ENCODE measurements at places on chromosomes 7 and 10.

GRCh38 chr10:2978574-2979273 lies 88.6 kb upstream of the PFKP start:
- no peak for DNase-seq

GRCh38 chr10:126252884-126253610 lies 135.2 kb downstream of the ADAM12 start:
- DNase-seq, result no peak

- no peak for DNase-seq
These were observed 1.5 kb downstream of the BZW2 start for GRCh38 chr7:16647435-16647960.

DNA sequence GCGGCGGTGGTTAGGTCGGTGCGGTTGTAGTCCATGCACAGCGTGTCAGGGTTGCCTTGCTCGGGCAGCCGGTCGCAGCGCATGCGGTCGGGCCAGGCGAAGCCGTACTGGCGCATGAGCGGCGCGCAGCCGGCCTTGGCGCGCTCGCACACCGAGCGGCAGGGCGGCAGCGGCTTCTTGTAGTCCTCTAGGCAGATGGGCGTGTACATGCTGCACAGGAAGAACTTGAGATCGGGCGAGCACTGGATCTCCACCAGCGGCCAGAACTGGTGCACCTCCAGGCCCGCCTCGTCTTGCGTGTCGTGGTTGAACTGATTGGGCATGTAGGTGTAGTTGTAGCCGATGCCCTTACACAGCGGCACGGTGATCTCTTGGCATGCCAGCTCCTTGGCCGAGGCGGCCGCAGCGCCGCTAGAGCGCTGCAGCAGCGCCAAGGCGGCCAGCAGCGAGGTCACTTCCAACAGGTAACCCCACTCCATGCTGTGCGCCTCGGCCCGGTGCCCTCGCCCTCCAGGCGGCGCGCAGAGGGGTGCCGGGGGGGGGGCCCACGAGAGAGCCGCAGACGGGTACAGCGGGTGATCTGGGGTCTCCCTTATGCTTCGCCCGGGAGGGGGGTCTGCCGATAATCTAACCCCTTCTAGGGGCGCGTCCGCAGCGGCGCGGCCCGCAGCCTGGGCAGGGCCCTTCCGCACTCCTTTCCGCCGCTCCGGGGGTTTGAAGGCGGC lies 983 bp downstream of the FZD8 start:
- DNase-seq, result peak; percentile 30

- DNase-seq, result peak; percentile 57
These were observed 781 bp upstream of the GRM8 start for GRCh38 chr7:127253281-127254162.

GRCh38 chr7:19620470-19620869 lies 88.4 kb downstream of the POLR1F start:
- DNase-seq, result no peak

DNA sequence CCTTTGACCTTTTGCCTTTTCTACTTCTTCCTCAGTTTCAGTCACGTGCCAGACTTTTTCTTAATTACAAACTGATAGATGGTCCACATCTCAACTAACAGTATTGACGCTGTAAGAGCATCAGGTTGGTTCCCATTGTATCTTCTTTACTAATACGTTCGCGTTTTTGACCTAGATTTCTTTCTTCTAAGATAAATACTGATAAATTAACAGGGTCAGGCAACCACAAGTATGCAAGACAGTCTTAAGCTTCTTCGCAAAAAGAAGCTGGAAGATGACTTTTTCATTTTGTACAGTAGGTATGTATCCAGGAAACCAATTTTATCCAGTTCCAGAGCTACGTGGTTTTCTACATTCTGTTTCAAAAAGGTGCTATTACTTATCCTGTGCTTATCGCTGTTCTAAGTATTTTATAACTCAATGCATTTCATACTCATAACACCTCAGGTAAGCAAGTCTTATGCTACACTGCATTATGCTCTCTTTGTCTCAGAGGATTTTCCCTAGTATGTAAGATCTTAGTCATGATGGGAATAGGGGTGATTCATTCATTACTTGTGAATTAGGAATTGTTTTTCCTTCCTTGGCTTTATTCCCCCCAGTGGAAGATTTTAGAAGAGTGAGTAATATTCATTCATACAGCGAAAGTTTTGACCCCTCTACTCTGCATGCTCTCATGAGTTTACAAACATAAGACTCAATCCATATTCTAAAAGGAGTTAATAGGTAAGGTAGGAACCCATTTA lies 955 bp downstream of the DUS4L start:
- no peak for DNase-seq

- peak; percentile 43 for DNase-seq
These were observed 120.0 kb upstream of the PLPP4 start for GRCh38 chr10:120336911-120337540.

DNA sequence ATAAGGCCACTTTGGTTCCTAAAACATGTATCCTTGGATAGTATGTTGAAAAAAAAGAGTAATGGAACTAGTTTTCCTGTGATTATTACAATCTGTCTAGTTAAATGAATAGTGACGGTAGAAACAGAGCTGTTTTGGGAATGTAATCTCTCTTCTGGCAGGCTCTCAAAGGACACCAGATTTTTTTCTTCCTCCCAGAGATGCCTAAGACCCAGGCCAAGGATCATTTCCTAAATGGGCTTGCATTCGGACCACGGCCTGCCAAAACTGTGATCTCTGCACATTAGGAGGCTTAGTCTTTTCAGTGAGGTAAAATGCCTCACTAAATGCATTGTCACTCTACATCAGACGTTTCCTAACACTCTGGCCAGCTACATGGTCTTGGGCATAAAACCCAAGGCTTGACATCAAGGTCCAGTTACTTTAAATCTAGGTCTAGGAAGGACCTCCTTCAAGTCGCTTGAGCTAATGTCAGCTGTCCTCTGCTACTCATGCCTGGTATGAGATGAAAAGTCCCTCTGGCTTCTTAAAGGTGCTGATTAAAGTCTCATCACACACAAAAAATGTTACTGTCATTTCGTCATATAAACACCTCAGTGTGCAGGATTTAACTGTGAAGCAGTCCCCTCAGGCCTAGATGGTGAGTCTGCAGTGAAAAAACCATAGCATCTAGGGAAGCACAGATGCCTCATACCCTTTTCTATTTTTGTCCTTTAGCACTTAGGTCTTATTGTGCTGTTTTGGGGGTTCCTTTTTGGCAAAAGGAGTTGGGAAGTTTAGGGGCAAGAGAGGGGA lies 47.7 kb downstream of the DLD start:
- DNase-seq, result no peak

DNA sequence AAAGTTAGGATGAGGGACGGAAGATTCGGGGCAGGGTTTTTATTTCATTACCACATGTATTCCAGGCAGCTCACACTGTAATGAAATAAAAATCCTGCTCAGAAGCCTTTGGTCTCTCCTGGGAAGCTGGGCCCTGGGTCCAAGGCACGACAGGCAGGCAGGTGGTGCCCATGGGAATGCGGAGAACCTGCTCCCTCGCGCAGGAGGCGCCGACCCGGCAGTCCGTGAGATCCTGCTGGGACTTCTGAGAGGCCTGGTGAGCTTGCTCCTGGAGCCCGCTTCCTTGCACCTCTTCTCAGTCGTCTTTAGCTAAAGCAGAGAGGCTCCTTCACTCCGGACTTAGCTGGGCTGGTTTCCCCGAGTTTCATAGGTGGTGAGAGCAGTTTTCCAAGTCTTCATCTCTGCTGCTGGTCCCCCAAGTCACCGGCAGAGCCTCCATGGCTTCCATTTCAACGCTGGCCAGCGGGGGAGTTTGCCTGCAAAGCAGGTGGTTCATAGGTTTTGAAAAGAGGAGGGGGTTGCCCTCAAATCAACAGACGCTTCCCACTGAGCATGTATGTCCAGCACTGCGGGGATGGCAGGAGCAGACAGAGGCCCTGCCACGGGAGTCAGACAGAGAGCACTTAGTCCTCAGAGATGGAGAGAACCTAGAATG lies 24.5 kb downstream of the IL15RA start:
- no peak for DNase-seq

GRCh38 chr7:17396692-17397091 lies 98.2 kb downstream of the AHR start:
- DNase-seq, result no peak

DNA sequence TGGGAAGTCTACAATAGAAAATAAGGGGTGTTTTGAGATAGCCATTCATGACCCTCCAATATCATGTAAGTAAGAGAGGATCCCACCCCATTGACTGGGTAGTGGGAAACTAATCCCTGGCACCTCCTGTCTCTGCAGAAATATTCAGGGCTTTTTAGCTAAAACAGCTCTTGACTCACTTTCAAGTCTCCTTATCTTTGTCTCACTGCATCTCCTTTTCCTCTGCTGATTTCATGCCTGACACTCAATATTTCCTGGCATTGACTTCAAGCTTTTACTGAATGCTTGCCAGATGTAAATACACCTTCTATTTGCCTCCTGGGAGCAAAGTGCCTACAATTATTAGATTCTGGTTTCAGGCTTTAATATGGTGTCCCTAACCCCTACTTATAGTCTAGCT lies 57.1 kb downstream of the CHRM2 start:
- DNase-seq, result no peak

DNA sequence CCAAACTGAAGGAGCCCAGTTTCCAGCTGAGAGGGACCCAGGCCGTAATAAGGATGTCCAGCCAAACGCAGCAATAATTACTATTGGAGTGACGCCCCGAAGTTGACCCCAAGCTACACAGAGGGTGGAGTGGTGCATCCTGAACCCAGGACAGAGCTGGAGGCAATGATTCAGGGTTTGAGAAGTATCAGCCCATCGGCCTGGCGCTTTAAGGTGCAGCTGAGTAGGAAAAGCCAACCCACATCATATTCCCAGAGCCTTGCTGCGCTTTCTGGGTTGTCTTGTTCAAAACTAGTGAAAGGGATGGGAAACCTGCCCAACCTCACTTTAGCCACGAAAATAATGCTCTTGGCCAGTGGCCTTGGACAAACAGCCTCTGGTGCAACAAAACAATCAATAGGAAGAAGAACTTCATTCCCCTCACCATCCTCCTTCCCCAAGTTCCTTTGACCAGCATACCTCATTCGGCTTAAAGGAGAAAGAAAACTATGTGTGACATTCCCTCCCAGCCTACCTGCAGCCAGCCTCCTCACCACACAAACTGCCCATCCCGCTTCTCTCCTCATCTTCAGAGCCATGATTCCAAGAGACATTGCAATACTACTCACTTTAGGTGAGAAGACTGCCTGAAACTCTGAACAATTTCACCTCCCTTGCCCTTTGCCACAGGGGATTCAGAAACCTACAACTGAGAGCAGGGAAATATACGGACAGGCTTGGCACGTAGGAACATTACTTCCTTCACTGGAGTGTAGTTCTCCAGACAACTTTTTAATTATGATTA lies 217.2 kb upstream of the MKLN1 start:
- no peak for DNase-seq

DNA sequence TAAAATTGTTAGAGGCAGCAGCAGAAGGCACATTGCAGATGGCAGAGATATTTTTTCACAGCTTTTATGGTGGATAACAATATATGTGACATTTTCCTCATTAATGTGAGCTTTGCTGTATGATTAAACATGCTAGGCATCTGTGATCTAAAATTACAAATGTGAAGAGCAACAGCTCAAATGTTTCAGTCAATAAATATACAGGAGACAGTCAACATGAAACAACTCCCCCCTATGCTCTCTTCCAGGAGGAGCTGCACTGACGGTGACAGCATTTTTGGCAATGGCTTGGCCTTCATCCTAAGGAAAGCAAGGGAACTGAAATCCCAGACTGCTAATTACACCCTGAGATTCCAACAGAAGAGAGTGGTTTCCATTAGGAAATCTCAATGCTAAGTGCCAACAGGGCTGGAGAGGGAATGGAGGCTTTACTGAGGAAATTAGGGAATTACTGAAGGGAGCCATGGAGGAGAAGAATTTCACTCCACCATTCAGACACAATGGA lies 51.4 kb upstream of the GRB10 start:
- no peak for DNase-seq

DNA sequence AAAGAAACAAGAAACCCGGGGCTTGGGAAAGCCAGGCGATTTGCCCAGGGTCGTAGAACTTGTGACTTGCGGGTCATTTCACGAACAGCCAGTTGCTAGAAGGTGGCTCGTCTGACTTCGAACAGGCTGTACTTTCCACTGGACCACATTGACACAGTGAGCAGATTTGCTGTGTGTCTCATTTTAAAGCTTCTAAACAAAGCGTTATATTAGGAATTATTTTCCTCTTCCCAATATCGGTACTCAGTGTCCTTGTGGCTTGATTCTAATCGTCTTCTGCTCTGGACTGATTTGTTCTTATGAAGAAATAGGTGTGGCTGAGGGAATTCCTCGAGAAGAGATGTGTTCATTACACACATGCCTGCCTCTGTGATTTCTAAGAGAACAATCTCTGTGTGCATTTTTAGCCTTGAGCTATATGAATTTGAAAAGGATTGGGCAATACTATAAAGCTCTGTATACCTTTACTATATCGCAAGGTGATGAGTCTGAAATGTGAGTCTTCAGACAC lies 150.0 kb upstream of the PRR15 start:
- DNase-seq, result no peak

DNA sequence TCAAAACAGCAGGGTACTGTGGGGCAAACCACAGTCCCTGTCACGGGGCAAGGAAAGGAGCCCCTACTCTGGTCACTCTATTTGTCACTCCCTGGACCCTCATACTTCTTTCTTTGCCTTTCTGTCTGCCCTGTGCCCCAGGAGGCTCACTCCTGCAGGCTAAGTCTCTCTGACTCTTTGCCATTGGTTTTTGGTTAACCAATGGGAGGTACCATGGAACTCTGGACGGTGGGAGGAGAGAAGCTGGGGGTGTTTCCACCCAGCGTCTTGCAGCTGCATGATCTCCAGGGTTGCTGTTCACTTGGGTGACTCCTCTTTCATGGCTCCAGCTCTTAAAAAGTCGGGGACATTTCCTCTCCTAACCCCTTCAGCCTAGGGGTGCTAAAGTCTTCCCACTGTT lies 15.4 kb upstream of the EIF5AL1 start:
- no peak for DNase-seq

GRCh38 chr7:114969096-114969495 lies 47.2 kb downstream of the MDFIC start:
- no peak for DNase-seq

- no peak for DNase-seq
These were observed 62.6 kb upstream of the EN2 start for GRCh38 chr7:155395176-155395797.

GRCh38 chr10:79244841-79245504 lies 102.3 kb upstream of the PPIF start:
- peak; percentile 50 for DNase-seq

DNA sequence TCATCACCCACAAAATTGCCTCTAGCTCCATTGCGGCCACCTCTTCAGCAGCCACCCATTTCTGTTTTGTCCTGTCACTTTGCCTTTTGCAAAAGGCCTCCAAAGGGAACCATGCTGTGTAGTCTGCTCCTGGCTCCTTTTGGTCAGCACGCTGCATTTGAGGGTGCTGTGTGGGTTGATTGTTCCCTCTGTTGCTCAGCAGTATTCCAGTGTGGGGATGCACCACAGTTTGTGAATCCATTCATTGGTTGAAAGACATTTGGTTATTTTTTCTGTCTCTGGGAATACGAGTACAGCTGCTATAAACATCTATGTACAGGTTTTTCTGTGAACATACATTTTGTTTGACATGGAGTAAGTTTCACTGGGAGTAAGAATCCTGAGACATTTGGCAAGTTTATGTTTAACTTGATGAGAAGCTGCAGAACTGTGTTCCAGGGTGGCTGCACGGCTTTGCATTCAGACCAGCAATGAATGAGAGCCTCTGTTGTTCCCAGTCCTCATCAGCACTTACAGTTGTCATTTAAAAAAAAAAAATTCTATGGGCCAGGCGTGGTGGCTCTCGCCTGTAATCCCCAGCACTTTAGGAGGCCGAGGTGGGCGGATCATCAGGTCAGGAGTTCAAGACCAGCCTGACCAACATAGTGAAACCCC lies 82.3 kb downstream of the UBE3C start:
- no peak for DNase-seq

GRCh38 chr7:3312583-3312982 lies 11.5 kb downstream of the SDK1 start:
- DNase-seq, result no peak

- no peak for DNase-seq
These were observed 346.4 kb upstream of the NPSR1 start for GRCh38 chr7:34311591-34311990.

Measured in CD4-positive, alpha-beta T cell treated with Interleukin-10 for 1 hour (primary cell).